ENCODE measurements at places on chromosomes 11 and 22. TPM values are rescaled to one million over a fixed set of nuclear protein-coding genes. Genes with fewer than 3 reads are reported as not detected.

Gene C11orf21
- total RNA-seq: not detected

Gene DEFB131B
- total RNA-seq: not detected

Gene OR51E1
- not detected for total RNA-seq

DNA sequence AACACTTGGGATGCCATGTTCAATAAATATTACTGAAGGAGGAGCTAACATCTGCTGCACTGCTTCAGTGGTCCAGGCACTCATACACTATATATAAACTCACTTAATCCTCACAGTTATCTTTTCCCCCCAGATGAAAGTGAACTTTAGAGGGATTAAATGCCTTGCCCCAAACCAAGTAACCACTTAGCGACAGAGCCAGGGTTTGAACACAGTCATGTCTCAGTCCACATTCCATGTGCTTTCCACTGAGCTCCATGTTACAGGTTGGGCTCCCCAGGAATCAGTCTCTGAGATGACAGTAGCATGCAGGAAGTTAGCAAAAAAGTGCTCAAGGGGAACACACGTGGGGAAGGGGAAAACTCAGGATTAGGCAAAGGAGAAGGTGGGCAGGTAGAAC is 59.3 kb downstream of the ENDOD1 start:
- no peak for DNase-seq

GRCh38 chr11:132862137-132862536 is 670.2 kb downstream of the OPCML start:
- no peak for DNase-seq

DNA sequence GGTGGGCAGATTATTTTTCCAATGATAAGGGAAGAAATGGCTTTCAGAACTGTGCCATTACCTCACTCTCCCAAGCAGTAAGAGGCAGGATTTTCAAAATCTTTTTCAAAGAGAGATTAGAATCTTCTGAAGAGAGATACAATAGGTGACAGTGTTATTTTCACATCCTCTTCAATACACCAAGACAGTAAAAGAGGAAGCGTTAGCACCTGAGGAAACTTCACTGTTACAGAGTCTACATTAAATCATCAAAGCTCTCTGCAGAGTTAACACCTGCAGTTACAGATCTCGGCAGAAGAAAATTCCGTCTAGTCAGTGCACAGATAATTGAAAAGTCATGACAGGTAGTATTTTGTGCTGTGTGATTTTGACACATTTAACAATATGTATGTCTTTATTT is 144.9 kb downstream of the PGR start:
- DNase-seq: no peak

DNA sequence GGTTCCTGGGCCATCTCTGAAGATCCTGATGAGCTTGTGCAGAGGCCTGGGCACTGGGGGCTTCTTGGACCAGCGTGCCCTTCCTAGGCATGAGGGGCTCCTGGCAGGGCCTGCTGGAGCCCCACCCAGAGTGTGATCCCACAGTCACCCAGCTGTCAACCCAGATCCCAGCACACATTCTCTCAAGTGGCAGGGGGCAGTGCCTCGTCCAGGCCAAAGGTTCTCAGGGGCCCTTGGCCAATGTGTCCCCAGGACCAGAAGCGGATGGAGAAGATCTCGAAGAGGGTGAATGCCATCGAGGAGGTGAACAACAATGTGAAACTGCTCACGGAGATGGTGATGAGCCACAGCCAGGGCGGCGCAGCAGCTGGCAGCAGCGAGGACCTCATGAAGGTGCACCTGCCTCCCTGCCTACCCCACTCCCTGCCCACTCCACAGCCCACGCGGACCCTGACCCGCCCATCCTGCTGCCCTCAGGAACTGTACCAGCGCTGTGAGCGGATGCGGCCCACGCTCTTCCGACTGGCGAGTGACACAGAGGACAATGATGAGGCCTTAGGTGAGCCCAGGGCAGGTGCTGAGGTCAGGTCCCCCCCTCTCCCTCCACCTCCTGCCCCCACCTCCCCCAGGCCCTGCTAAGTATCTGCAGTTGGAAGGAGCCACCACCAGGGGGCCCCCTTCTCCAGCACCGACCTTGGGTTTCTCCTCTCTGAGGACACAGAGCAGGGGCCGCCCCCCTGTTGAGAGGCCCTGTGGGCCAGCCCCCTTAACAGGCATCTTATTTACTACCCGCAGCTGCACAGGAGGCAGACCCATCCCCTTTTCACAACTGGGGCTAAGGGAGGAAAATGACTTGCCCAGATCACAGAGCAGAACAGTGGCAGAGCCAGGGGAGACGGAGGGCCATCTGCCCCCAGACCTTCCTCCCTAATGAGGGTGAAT is 14.7 kb downstream of the GGA1 start:
- DNase-seq: no peak

DNA sequence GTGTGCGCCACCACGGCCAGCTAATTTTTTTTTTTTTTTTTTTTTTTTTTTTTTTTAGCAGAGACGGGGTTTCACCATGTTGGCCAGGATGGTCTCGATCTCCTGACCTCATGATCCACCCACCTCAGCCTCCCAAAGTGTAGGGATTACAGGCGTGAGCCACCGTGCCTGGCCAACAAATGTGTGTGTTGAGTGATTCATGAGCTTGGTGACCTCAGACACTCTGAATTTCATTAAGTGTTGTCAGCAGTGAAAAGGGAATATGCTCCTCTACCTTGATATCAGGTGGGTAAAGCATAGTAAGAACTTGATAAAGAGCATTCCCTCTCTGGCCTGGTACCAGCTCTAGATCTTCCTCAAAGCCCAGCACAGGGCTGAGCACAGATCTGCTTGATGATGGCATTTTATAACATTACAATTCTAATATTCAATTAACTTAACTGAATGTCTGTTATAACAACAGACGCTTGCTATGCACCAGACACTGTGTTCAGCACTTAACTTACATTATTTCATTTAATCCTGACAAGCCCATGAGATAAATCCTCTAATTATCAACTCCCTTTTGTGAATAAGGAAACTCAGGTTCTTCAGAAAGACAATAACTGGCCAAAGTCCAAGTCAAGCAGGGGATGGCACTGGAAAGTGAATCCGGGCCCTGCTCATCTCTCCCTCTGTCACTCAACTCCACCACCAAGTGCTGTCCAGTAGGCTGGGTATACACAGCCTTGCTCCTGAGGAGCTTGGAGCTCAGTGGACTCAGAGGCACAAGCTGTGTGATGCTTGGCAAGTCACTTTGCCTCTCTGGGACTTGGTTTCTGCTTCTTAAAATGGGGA is 13.0 kb downstream of the TBC1D10A start:
- no peak for DNase-seq
